ENCODE measurements at places on chromosomes 6 and 20.

DNA sequence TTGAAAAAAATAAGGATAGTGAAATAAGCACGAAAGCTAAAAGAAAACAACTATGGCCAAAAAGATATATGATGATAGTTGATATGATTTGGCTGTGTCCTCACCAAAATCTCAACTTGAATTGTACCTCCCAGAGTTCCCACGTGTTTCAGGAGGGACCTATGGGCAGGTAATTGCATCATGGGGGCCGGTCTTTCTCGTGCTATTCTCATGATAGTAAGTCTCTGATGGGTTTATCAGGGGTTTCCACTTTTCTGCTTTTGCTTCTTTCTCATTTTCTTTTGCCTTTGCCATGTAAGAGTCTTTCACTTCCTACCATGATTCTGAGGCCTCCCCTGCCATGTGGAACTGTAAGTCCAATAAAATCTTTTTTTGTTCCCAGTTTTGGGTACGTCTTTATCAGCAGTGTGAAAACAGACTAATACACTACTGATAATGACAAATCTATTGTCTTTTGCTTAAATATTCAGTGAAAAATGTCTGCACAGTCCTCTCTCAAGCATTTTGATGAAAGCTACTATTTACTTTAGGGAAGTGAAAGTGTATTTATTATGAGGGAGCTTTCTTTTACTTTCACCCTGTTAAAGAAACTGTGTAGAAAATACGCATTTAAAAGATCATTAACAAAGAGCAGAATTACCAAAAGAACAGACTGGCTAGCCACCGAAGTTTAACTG is 389.1 kb downstream of the HTR1B start:
- DNase-seq: no peak

GRCh38 chr6:131490441-131490840 is 82.6 kb upstream of the ARG1 start:
- DNase-seq: no peak

GRCh38 chr20:56582542-56582941 is 46.6 kb upstream of the TFAP2C start:
- no peak for DNase-seq

- DNase-seq: no peak
Measured at GRCh38 chr6:8352335-8352965, 82.9 kb downstream of the SLC35B3 start.

- no peak for DNase-seq
Measured at GRCh38 chr20:54228841-54229240, 21.0 kb downstream of the PFDN4 start.

DNA sequence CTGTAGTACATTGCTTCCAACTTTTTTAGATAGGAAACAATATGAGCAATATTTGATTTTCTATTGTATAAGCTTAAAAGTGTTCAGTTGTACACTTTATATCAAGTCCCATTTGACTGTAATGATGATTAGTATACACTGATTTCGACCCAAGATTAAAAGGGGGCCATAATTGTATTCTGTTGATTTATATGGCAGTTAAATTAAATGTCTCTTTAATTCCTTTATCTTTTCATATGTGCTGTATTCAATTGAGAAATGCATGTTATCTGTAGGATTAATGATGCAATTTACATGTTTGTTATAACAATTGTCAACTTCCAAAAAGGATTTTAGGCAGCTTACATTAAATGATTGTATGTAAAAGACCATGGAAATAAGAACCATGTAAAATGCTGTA is 317.5 kb downstream of the CDKAL1 start:
- no peak for DNase-seq

GRCh38 chr6:73943411-73943810 is 247.4 kb downstream of the CD109 start:
- DNase-seq: no peak

DNA sequence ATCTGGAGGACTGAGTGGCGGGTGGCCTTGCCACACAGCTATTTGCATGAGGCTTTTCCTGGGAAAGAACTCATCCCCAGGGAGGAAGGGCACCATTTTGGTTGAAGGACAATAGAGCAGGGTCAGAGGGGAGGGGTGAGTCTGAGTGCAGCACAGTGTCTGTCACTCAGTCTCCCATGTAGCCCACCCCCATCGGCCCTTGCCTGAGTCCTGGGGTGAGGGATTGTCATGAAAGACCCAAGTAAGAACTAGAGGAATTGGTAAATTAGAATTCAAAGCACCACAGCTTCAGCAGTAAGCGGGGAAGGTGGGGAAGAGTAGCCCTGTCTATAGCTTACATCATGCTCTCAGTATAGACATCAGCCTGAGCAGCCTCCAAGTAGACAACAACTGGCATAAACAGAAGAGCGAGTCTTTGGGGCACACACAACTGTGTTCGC is 90.4 kb upstream of the TMEM30A start:
- no peak for DNase-seq

GRCh38 chr6:129565811-129566210 is 144.2 kb downstream of the ARHGAP18 start:
- DNase-seq: no peak

- DNase-seq: no peak
Measured at GRCh38 chr20:42688576-42688975, 501.1 kb downstream of the PTPRT start.

DNA sequence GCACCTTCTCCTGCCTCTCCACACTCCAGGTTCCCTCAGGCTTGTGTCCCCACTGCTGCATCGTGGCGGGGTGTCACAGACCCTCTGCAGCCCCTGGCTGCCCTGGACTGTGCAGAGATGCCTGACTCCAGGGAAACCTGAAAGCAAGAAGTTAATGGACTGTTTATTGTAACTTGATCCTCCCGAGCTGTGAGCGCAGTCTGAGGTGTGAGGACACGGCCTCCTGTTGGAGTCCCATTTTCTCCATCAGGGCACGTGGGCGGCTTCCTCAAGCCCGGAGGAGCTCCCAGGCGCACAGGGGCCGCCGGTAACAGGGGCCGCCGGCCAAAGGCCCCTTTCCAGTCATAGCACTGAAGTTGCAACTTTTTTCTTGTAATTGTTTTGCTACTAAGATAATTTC is 16.9 kb downstream of the RBM38 start:
- no peak for DNase-seq

DNA sequence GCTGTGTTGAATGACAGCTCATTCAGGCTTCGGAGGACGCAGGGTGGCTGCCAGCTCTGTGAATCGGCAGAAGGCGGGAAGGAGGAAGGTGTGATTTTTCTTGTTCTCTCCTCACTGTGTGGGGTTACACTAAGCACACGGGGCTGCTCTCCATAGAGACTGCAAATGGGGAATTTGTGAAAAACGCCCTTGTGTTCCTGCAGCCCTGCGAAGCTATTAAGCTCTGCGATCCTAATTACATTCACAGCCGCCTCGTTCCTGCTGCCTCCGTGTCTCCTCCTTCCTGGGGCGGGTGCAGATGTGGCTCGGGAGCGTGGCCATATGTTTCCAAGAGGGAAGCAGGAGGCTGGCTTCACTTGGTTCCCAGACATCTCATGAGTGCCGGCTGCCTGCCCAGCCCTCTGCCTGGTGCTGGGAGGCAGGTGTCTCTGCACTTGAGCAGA is 124.0 kb downstream of the TOX2 start:
- peak; percentile 75 for DNase-seq

- DNase-seq: no peak
Measured at GRCh38 chr6:80442366-80442765, 335.9 kb downstream of the BCKDHB start.

All from RWPE2 (cell line).